Brain microvascular endothelial cell (primary cell): ENCODE measurements at places on chromosomes 7 and 10.

DNA sequence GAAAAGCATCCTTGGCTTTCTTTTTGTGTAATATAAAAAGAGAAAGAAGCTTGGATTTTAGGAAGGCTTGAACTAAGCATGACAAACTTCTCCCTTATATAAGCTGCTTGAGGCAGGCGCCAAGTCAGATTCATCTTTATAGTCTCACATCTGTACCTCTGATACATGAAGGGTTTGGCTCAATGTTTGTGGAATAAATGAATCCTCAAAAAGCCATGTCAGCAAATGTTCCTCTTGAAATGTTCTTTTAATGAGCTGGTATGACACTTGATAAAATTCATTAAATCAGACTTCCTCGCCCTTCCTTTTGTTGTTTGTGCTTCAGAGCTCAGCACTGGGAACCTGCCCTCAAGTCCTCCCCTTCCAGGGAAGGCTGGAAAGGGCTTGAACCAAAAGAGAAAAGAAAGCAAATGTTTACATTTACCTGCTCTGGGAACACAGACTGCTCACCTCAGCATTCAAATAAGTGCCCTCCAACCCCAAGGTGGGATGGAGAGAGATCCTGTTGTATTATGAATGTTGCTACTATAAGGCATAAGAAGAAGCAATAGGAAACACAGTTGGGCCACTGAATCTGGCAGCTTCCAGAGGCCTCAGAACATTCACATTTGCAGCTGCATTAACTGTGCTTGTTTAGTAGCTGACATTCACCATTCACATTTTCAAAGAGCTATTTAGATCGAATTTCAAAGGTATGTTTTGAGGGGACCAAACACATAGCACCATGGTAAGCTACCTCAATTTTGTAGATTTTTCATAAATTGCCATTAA lies 212.6 kb downstream of the CACNA2D1 start:
- DNase-seq = no peak

DNA sequence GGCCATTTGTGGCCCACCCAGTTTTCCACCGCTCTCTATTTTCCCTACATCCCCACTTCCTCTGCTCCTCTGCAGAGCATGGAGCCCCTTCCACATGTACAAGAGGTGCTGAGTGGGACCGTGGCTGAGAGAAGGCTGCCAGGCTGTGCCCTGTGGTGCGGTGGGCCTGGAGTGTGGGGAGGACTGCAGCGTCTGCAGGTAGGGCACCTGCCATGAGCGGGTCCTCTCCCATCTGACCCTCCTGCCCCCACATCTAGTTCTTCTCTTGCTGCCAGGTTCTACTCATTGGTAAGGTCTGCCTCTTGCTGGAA lies 145.6 kb upstream of the FAM20C start:
- DNase-seq = no peak

DNA sequence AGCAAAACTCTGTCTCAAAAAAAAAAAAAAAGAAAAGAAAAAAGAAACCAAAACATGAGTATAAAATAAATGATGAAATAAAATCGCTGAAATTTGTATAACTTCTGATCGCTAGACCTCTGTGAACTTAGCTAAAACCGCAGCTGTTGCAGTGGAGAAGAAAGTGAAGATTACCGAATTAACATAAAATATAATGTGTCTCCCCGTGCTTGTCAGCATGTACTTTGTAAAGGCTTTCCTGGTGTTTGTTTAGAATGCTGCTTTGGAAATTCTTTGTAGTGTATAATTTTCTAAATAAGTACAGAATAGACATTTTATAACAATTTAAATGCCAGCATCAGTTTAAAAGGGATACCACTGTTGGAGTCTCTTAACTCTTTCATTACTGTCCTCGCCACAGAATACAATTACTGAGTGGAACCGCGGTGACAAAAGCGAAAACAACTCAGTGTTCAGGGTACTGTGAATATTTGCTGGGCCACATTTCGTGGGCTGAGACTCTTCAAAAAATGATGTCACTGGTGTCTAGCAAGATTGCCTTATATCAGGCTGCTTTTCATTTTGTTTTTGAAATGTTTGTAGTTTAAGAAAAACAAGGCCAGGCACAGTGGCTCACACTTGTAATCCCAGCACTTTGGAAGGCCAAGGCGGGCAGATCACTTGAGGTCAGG lies 167.7 kb downstream of the NSUN6 start:
- no peak for DNase-seq

DNA sequence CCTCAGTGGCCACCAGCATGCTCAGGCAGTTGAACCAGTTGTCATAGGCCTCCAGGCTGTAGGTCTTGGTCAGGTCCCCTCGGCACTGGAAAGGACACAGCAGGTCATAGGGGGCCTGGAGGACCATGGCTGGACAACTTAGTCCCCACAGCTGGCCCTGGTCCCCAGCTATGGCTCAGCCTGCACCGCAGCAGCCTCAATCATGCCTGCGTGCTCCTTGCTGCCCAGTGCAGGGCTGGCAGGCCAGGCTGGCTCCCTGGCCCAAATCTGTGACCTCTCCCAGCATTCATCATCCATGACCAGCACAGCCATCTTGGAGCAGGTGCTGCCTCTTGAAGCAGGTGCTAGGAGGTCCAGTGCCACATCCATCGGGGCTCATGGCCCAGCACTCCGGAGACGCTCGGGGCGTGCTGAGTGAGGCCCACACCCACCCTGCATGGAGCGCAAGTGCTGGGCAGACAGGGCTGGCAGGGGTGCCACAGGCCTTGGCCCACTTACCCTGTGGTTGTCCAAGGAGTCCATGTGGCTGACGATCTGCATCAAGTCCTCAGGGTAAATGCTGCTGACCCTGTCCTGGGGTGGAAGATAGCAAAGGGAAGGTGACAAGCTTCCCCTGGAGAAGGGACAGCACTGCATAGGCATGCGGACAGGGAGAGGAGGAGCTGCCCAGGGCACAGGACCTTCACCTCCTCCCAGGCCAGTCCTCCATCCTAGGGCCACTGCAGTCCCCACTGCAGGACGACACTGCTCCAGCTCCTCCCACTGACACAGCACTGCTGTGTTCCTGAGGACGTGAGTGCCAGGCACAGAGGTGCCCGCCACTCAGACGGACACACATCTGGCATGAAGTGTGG lies 61.7 kb downstream of the CSGALNACT2 start:
- no peak for DNase-seq

- no peak for DNase-seq
Measured at GRCh38 chr10:90461437-90462155, 396.2 kb downstream of the HTR7 start.

GRCh38 chr7:14047709-14048399 lies 58.4 kb upstream of the ETV1 start:
- no peak for DNase-seq

DNA sequence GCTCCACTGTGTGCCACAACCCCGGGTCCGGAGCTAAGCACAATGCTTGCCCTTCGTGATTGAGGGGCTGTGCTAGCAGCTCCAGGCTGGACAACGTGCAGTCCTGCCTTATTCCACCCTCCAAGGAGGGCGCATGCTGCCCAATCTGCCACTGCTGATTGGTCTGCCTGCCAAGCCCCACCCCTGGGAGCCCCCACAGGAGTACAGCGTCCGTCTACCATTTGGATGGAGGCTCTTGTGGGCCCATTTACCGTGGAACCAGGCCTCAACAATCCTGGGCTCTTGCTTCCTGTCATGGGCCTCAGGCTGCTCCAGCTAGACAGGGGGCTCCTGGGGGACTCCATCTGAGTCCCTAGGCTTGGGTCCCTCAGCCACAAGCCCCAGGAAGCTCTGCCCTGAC lies 173.3 kb downstream of the SLIT1 start:
- no peak for DNase-seq

GRCh38 chr10:95730233-95730632 lies 25.7 kb upstream of the ENTPD1 start:
- DNase-seq = no peak
